Mesothelial cell of epicardium (in vitro differentiated cells): ENCODE measurements at places on chromosomes 1 and 21. TPM values are rescaled to one million over a fixed set of nuclear protein-coding genes. Genes with fewer than 3 reads are reported as not detected.

DNA sequence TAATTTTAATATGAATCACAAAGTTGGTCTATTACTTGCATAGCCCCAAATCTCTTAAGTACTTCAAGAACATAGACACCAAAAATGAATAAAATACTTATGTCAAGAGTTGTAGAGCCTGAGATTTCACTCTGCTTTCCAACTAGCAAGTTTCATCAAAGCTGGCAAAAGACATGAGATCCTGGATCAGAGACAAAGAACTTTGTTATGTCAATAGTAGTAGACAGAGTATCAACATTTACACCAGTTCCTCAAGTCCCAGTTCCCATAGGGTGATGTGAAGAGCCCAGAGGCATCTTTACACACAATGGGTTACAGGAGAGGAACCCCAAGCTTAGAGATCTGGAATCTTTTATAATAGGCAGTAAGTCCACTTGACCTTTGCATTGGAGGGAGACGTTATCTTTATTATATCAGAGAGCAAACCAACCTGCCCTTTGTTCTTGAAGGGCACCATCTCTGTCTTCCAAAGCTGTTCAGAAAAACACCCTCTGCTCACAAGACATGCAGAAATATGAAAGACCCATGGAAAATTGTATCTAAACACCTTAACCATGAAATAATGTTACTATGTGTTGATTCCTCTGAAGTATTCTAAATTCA lies 174.4 kb upstream of the GALNT2 start:
- H3K4me1 ChIP-seq: no peaks in the 10 kb centered on the region
- DNase-seq: no peak
- H3K27ac ChIP-seq: no peak overlapping the region
- H3K27me3 ChIP-seq: peaks cover 31% of the 10 kb centered on the region
- no peak overlapping the region for H3K4me3 ChIP-seq
- no peaks in the 10 kb centered on the region for H3K36me3 ChIP-seq

DNA sequence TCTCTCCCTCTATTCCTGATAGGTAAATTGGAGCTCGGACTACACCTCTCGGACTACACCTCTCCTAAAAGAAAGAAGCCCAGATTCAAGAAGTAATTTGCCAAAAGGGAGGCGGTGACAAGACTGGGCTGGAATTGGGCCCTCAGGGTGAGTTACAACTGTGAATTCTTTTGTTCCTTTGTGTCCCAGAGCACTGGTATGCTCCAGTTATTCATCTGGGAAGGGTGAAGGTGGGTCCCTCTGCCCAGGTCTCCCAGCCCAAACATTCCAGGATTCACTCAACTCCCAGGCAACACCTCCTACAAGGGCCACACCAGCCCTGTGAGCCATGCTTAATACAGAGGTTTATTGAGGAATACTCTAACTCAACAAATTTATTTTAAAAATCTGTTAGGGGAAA lies 69.2 kb downstream of the LMX1A start:
- no peak overlapping the region for H3K4me3 ChIP-seq
- peaks cover 18% of the 10 kb centered on the region for H3K4me1 ChIP-seq
- H3K27me3 ChIP-seq: peaks cover 90% of the 10 kb centered on the region
- H3K27ac ChIP-seq: no peak overlapping the region
- DNase-seq: no peak

DNA sequence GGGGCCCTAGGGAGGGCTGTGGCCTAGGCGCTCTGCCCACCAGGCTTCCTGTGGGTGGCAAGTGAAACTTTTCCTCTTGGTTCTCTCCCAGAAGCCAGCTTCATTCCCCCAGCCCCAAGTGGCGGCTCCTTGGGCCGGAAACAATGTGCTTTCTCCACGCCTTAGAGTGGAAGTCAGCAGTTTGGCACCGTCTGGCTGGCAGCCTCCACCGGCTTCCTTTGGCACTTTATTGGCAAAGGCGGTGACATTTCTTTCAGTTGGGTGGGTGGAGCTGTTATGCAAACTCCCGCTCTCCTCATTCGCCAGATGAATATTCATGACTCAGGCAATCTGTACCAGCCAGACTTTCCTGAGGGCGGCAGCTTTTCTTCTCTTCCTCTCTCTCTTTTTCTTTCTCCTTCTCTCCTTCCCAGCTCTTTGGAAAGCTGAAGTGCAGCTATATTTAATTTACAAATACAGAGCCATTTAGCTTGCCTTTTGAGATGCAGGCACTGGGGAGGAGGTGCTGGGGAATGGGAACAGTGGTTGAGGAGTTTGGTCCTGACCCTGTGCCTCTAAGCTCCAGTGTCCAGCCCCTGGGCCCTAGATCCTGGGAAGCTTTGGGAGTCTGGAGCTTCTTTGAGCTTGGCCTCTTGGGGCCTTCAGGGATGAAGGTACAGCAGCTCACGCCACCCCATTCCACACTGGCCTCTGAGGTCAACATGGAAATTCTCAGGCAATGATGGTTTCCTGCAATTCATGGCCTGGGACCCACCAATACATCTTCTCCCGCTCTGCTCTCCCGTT lies 67.8 kb upstream of the POU3F1 start:
- no peaks in the 10 kb centered on the region for H3K4me1 ChIP-seq
- peaks cover 29% of the 10 kb centered on the region for H3K27me3 ChIP-seq
- H3K36me3 ChIP-seq: peaks cover 2% of the 10 kb centered on the region
- DNase-seq: no peak
- no peak overlapping the region for H3K4me3 ChIP-seq

GRCh38 chr1:176552999-176553398 lies 90.0 kb downstream of the PAPPA2 start:
- H3K4me1 ChIP-seq: peaks cover 10% of the 10 kb centered on the region
- H3K36me3 ChIP-seq: no peaks in the 10 kb centered on the region
- no peak overlapping the region for H3K27ac ChIP-seq
- peaks cover 74% of the 10 kb centered on the region for H3K27me3 ChIP-seq
- no peak for DNase-seq

DNA sequence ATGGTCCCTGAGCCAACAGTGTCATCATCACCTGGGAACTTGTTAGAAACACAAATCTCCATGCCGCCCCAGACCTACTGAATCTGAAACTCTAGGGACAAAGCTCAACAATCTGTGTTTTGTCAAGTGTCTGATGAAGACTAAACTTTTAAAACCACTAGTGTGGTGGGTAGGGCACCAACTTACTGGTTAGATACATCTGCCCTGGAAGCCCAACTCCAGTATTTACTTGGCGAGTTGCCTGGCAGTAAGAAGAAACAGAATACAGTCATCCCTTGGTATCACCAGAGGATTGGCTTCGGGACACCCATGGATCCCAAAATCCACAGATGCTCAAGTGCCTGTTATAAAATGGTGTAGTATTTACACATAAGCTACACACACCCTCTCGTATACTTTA lies 367.9 kb upstream of the DUSP10 start:
- H3K4me3 ChIP-seq: no peak overlapping the region
- no peaks in the 10 kb centered on the region for H3K36me3 ChIP-seq
- H3K27me3 ChIP-seq: peaks cover 58% of the 10 kb centered on the region
- DNase-seq: no peak
- no peak overlapping the region for H3K27ac ChIP-seq

- H3K36me3 ChIP-seq: no peaks in the 10 kb centered on the region
- no peak overlapping the region for H3K27ac ChIP-seq
- H3K27me3 ChIP-seq: peaks cover 2% of the 10 kb centered on the region
- no peak overlapping the region for H3K4me3 ChIP-seq
- DNase-seq: no peak
Observed at GRCh38 chr1:246794828-246795671, 70.8 kb downstream of the SCCPDH start.

GRCh38 chr1:14787604-14788003 lies 189.1 kb downstream of the KAZN start:
- no peak overlapping the region for H3K4me3 ChIP-seq
- no peaks in the 10 kb centered on the region for H3K27me3 ChIP-seq
- no peak for DNase-seq
- H3K27ac ChIP-seq: no peak overlapping the region

DNA sequence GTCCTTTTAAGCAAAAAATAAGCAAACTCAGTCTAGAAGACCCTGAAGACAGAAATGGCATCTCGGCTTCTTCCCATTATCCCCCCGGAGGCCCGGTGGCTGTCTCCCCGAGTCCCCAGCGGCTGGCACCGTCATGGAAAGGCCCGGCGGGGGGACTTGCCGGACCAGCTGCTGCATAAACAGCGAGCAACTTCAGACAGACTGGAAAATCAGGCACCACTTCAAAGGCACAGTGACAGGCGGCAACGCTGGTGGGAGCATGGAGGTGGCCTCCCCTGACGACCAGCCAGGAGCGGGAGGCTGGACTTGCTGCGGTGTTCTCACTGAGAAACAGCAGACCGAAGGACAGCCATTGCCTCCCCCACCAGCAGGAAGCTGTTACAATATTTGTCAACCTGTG lies 18.4 kb upstream of the C1QA start:
- no peak overlapping the region for H3K27ac ChIP-seq
- peaks cover 76% of the 10 kb centered on the region for H3K27me3 ChIP-seq
- H3K36me3 ChIP-seq: no peaks in the 10 kb centered on the region
- DNase-seq: no peak
- no peaks in the 10 kb centered on the region for H3K4me1 ChIP-seq
- H3K4me3 ChIP-seq: no peak overlapping the region

DNA sequence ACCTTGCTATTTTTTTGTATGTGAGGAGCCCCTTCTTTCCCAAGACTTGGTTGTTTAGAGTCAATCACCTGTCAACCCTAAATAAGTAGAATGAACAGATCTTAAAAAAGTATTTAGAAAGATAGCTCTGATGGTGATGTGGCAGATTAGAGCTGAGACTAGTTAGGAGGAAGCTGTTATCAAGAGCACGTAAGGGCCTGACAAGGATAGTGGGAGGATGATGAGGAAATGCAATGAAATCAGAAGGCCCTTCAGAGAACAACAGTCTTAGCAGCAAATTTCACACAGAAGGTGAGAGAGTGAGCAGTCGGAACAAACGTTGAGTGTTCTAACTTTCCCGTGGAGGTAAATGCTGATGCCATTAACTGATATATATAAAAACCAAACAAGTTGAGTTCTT lies 15.9 kb upstream of the S1PR1 start:
- H3K4me1 ChIP-seq: peaks cover 16% of the 10 kb centered on the region
- DNase-seq: no peak
- no peaks in the 10 kb centered on the region for H3K36me3 ChIP-seq
- H3K27me3 ChIP-seq: no peaks in the 10 kb centered on the region

DNA sequence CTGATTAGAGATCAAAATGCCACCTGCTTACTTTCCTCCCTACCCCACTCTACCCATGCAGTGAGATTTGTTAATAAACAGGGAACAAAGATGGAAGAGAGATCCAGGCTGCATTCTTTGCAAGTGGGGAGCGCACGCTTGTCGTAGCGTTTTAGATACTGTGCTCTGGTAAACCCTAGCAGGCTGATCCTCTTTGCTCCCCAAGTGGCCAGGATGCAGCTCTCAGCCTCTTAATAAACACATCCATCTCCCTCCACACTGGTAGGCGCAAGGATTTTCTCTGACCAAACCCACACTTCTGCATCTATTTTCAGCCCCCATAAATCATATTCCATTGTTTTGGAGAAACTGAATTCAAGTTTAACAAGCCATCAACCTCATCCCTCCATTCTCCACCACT lies 2.9 kb downstream of the PGBD5 start:
- DNase-seq: no peak
- H3K4me3 ChIP-seq: no peak overlapping the region
- no peak overlapping the region for H3K27ac ChIP-seq
- peaks cover 85% of the 10 kb centered on the region for H3K27me3 ChIP-seq
- H3K4me1 ChIP-seq: peaks cover 14% of the 10 kb centered on the region
- no peaks in the 10 kb centered on the region for H3K36me3 ChIP-seq

DNA sequence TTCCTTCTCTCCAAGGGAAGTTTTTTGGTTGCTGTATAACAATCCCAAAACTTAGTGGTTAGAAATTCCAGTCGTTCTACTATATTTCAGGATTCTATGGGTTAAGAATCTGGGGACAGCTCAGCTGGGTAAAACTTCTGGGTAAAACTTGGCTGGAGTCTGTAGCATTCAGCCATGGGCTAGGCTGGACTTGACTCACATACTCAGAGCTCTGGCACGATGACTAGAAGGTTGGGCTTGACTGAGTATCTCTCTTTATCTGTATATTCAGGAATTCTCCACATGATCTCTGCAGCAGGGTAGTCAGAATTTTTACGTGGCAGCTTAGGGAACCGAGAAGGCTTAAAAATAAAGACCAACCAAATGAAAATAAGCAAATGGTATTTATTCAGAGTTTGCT lies 28.2 kb upstream of the HRNR start:
- no peak overlapping the region for H3K4me3 ChIP-seq
- H3K27ac ChIP-seq: no peak overlapping the region
- H3K4me1 ChIP-seq: no peaks in the 10 kb centered on the region
- no peaks in the 10 kb centered on the region for H3K27me3 ChIP-seq
- DNase-seq: no peak

Gene PEAR1
- total RNA-seq: 13.8 to 16.1 TPM (median 15.7 TPM) in 3 replicates

Gene ANKRD65
- total RNA-seq: 10.9 to 12.3 TPM (median 11.3 TPM) in 3 replicates

Gene KIF17
- total RNA-seq: 0.40 to 0.86 TPM (median 0.44 TPM) in 3 replicates

Gene C1QC
- total RNA-seq: not detected in 3 replicates

Gene CLCNKA
- 3.0 to 3.5 TPM (median 3.2 TPM) in 3 replicates for total RNA-seq
